ENCODE measurements at places on chromosomes 12 and 14. TPM values are rescaled to one million over a fixed set of nuclear protein-coding genes. Genes with fewer than 3 reads are reported as not detected.

The TCL1A gene
- 234 TPM for total RNA-seq

The HHIPL1 gene
- total RNA-seq: not detected

The TMEM132C gene
- not detected for total RNA-seq

The TMTC1 gene
- total RNA-seq: not detected

The AACS gene
- total RNA-seq: 18.7 TPM

The STON2 gene
- not detected for total RNA-seq

The CELA1 gene
- total RNA-seq: not detected

The CD9 gene
- total RNA-seq: 2.5 TPM

DNA sequence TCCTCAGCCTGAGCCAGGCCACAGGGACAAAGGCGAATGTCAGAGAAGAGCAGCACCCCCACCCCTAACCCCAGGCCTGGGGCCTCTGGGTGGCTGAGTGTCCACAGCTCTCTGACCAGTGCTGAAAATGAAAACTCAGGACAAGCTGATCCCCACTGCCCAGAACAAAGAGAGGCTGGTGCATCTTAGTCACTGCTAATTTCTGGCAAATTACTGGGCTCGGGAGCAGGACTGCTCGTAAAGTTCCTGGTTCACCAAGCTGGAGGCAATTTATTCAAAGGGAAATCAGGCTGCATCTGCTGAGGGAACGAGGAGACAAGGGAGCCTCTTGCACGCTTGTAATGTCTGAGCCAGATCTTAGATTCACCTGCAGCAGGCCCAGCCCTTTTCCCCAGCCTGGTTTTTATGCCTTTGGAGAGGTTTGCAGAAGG is 43.2 kb downstream of the CALM1 start:
- no peak for DNase-seq

GRCh38 chr14:42606839-42607238 is 1000.2 kb downstream of the LRFN5 start:
- DNase-seq: no peak

- no peak for DNase-seq
Observed at GRCh38 chr14:63656194-63656593, 14.5 kb upstream of the WDR89 start.

- DNase-seq: no peak
Observed at GRCh38 chr14:93946104-93946503, 19.0 kb downstream of the FAM181A start.

DNA sequence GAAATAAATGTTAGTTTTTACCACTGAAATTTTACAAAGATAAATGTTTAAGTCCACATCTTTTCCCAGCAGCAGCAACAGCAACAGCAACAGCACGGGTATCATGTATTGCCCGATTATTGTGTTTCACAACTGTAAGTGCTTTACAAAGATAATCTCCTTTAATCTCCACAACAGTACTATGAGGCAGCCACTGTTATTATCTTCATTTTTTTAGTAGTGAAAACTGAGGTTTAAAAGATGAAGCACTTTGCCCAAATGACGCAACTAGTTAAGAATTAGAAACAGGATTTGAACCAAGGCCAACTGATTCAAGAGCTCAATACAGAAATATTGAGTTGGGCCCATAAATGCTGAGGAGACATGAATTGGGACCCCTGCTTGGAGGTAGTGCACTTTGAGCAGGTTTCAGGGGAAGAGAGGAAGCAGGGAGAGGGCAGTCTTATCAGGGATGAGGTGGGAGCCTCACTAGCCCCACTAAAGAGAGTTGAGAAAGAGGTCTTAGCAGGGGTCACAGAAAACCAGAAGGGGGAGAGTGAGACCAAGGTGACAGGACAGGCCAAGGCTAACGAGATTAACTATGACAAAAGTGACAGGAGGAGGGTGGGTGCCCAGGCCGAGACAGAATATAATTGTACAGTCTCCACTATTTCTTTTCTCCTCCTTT is 15.3 kb downstream of the KRT2 start:
- no peak for DNase-seq

DNA sequence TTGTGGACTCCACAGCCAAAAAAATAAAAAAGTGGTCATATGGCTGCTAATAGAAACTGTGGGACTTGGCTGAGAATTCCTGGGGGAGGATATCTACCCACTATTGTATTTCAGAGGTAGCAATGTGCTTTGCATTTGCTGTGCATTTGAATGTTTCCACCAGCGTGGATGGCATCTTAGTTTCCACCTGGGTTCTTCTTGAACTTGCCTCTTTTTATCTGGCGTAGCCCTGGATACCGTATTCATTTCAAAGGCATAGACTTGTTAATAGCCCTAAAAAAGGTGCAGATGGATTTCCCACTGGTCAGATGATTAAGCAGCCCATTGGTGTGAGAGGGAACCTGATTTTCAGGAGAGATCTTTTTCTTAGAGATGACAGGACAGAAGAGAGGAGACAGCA is 1.9 kb upstream of the MYF5 start:
- no peak for DNase-seq
